ENCODE measurements at places on chromosomes 6 and 20.

- no peak for DNase-seq
These were observed 1.8 kb downstream of the UQCC2 start for GRCh38 chr6:33709605-33710295.

- DNase-seq, result no peak
These were observed 332.5 kb downstream of the FRK start for GRCh38 chr6:115728171-115728570.

GRCh38 chr6:121506761-121507754 lies 71.6 kb downstream of the GJA1 start:
- DNase-seq, result no peak

GRCh38 chr6:28489366-28490204 lies 26.0 kb downstream of the GPX6 start:
- DNase-seq, result no peak

DNA sequence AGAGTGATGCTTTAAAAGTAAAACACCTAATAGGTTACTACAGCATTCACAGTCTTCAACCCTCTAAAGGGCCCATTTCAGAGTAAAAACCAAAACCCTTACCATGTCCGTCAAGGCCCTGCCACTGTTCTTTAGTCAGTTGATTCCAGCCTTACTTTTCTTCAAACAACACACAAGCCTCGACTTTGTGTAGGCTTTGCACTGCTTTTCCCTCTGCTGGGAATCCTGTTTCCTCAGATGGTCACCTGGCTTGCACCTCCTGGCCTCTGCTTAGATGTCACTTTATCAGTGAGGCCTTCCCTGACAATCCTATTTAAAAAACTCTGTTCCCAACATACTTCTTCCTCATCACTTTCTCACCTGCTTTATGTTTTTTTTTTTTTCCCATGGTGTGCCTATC lies 77.1 kb upstream of the FLRT3 start:
- no peak for DNase-seq

GRCh38 chr20:33172781-33173180 lies 4.8 kb downstream of the BPIFA2 start:
- DNase-seq, result no peak

DNA sequence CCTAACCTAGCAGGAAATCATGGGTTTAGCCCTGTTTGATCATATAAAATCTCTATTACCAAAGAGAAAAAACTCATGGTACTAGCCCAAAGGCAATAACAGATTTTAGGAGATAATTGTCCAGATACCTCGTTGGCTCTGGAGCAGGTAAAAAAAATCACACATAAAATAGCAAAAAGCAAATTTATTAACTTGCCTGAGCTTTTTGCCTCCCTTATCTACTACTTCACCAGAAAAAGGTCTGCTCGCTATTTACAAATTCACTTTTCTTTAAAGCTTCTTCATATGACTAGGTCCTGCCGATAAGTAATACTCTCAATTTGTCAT lies 82.4 kb downstream of the GJA10 start:
- DNase-seq, result no peak

DNA sequence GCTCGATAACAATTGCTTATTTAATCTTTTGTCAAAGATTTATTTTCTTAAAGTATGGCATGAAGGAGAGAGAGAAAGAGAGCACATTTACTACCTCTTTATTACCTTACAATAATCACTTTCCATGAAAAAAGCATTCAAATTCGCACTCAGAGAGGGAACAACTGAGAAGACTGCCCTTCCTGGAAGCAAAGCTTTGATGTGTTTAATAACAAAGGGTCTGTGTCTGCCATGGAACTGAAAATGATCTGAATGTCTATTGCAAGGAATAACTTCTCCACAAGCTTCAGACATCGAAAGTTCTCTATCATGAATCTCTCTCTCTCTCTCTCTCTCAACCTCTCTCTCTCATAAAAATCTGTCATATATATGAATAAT lies 308.9 kb downstream of the HDGFL1 start:
- no peak for DNase-seq

DNA sequence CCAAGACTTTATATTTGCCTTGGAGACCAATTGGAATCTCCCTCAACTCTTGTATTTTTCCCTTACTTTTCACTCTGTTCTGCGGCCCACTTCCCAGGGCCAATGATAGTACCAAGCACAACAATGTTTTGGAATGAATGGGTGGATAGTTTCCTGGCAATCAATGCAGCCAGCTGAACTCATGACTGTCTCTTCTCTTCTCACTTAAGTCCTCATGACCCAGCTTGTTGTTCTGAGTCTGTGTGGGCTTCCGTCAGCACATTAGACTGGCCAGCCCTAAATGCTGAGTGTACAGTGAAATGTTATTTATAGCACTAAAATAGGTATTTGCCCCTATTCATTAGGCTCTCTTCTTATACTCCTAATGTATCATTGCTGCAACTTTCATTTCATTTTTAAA lies 5.6 kb upstream of the MBOAT1 start:
- DNase-seq, result no peak

GRCh38 chr20:51514249-51514648 lies 28.3 kb downstream of the NFATC2 start:
- DNase-seq, result no peak

DNA sequence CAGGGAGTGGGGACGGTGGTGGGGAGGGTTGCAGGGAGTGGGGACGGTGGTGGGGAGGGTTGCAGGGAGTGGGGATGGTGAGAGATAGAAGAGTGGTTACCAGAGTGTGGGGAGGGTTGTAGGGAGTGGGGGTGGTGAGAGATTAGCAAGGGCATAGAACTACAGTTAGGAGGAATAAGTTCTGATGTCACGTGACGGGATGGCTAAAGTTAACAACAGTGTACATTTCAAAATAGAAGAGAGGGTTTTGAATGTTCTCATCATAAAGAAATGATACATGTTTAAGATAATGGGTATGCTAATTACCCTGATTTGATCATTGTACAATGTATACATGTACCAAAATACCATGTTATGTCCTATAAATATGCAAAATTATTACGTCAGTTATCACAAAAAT lies 57.6 kb upstream of the FRMD1 start:
- no peak for DNase-seq

DNA sequence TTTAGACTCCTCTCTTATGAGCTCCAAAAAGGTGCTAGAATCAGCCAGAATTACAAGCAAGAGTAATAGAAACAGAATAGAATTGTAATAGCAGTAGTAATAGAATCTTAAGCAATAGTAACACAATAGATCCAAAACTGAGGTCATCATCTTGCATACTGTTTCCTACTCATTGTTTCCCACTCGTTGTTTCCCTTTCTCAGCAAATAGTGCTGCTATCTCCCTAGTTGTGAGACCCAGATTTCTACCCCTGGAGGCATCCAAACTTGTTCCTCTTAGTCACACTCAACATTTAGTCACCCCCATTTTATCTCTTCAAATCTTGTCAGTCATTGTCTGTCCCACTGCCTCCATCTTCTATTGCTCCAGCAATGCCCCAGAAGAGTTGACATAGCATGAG lies 356.9 kb upstream of the MARCKS start:
- DNase-seq, result no peak

DNA sequence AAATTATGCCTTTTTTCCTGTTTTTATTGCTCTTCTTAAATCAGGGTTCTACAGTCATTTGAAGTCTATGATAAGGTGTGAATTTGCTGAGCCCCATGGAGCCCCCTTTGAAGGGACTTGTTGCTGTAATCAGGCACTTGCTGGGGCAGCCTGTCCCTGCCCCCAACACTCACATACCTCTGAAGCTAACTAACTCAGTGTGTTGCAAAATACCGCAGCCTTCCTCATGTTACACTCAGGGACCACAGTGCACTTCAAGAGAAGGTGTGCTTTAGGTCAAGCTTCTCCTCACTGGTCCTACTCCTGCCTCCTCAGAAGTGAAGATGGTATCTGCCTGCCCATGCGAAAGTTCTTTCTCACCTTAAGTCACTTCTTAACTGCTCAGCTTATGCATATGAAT lies 66.1 kb upstream of the GLP1R start:
- DNase-seq, result no peak

DNA sequence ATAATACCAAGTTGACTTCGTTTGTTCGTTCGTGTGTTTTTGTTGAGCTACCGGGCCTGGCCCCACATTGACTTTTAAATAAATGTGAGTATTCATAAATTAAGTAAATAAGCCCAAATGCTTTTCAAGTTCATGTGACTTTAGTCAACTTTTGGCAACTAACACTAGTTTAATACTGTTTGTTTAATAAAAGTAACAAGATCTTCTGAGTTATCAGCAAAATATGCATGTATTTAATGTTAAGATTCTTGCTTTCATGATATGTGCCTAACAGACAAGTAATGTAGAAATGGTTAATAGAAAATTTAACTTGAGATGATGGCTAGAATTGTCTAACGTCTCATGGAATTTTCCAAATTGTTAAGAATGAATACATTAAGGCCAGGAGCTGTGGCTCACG lies 38.7 kb upstream of the ECI2 start:
- no peak for DNase-seq

GRCh38 chr20:51720854-51721253 lies 47.3 kb downstream of the ATP9A start:
- no peak for DNase-seq

GRCh38 chr20:16106191-16106849 lies 466.9 kb downstream of the KIF16B start:
- no peak for DNase-seq

GRCh38 chr20:43948455-43948854 lies 33.8 kb downstream of the TOX2 start:
- no peak for DNase-seq
